Naive thymus-derived CD4-positive, alpha-beta T cell (primary cell): ENCODE measurements at places on chromosomes 11 and 22. TPM values are rescaled to one million over a fixed set of nuclear protein-coding genes. Genes with fewer than 3 reads are reported as not detected.
A peak's percentile ranks its signal among the peaks of the same experiment; 100 is the strongest.

Gene DLG2
- total RNA-seq: 3.8 TPM

Gene DYNC2H1
- 4.2 TPM for total RNA-seq

Gene MMP13
- not detected for total RNA-seq

Gene OR4X2
- total RNA-seq: not detected

Gene KCNK4
- 0.42 TPM for total RNA-seq

Gene RFPL3
- not detected in 2 replicates for total RNA-seq

DNA sequence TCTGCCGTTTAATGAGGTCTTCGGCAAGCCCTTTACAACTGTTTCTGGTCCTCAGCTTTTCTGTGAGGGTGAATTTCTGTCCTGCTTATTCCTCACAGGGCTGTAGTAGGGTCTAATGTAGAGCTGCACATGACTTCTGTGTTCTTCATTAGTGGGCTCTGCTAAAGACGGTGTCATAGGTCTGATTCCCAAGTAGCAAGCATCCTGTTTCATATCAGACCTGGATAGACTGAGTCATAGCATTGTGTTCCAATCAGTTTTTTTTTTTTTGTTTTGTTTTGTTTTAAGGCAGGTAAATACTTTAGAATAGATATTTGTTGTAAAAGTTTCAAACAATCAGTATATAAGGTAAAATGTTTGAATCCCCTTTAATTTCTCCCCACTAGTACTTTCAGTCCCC lies 35.4 kb downstream of the BIRC2 start:
- no peak overlapping the region for H3K27ac ChIP-seq
- H3K27me3 ChIP-seq: no peaks in the 10 kb centered on the region
- H3K4me1 ChIP-seq: no peaks in the 10 kb centered on the region
- H3K4me3 ChIP-seq: no peak overlapping the region

GRCh38 chr11:123180166-123180565 lies 14.9 kb downstream of the CLMP start:
- no peaks in the 10 kb centered on the region for H3K27me3 ChIP-seq
- no peak overlapping the region for H3K4me3 ChIP-seq
- H3K4me1 ChIP-seq: no peaks in the 10 kb centered on the region

DNA sequence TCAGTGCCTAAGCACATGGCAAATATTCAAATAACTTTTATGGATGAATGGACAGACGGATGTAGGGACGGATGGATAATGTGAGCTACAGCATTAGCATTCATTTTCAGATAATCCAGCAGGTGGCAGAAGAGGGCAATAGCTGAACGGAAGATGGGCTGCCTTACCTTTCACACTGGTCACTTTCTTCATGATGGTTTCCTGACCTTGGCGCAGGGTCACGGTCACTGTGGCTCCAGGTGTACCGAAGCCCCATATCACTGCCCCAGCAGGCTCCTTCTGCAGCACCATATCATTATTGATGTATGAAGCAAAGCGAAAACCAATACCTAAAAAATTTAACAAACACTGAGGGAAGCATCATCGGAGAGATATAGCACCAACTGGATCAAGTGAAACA lies 4.3 kb downstream of the SIAE start:
- peaks cover 9% of the 10 kb centered on the region for H3K4me1 ChIP-seq
- H3K36me3 ChIP-seq: no peaks in the 10 kb centered on the region
- no peak overlapping the region for H3K4me3 ChIP-seq
- no peak overlapping the region for H3K27ac ChIP-seq
- no peaks in the 10 kb centered on the region for H3K27me3 ChIP-seq
- peak; percentile 26 for DNase-seq

DNA sequence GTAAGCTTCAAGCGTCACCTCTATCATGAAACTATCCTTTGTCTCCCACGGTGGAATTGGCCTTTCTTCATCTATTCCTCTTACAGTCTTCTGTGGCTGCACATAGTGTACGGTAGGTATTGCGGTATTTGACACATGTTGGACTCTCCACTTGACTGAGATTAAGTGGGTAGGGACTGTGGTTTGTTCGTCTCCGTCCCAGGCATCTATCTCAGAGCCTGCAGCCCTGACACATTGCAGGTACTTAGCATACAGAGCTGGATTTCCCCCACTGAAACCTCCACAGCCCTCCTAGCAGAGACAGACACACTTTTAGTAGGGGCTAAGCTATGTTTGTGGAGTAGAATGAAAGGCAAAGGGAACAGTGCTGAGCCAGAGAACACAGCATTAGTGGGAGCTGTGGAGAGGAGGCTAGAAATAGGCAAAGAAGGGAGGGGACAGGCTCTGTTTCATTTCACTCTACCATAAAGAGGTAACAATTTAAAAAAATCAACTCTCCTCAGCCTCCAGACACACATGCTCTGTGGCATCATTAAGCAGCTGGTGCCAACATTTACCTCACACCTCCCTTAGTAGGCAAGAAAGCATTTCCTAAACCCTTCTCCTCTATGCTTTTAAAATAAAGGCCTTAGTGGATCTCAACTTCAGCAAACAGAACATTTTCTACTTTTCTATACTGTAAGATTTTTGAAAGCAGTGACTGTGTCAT lies 277.5 kb downstream of the KIRREL3 start:
- no peak for DNase-seq
- no peaks in the 10 kb centered on the region for H3K4me1 ChIP-seq
- H3K4me3 ChIP-seq: no peak overlapping the region
- no peaks in the 10 kb centered on the region for H3K27me3 ChIP-seq

- no peak for DNase-seq
- H3K36me3 ChIP-seq: no peaks in the 10 kb centered on the region
- no peak overlapping the region for H3K27ac ChIP-seq
Observed at GRCh38 chr11:70590356-70590991, 192.1 kb downstream of the CTTN start.

DNA sequence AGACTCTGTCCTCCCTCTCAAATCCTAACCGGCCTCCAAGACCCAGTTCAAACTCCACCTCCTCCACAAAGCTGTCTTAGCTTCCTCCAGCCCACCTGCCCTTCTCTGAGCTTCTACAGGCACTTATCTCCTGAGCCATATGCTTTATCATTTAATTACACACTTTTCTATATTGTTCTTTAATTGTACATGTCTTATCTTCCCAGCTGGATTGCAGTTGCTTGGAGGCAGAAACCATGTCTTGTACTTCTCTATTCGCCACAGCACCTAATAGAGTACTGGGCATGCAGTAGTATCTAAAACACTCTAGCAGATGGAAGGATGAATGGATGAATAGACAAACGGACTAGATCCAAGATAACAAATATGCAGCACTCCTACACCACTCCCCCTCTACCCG lies 11.3 kb downstream of the TRIM29 start:
- no peaks in the 10 kb centered on the region for H3K27me3 ChIP-seq
- no peak overlapping the region for H3K4me3 ChIP-seq
- no peak overlapping the region for H3K27ac ChIP-seq
- H3K4me1 ChIP-seq: no peaks in the 10 kb centered on the region
- no peaks in the 10 kb centered on the region for H3K36me3 ChIP-seq
- DNase-seq: no peak

DNA sequence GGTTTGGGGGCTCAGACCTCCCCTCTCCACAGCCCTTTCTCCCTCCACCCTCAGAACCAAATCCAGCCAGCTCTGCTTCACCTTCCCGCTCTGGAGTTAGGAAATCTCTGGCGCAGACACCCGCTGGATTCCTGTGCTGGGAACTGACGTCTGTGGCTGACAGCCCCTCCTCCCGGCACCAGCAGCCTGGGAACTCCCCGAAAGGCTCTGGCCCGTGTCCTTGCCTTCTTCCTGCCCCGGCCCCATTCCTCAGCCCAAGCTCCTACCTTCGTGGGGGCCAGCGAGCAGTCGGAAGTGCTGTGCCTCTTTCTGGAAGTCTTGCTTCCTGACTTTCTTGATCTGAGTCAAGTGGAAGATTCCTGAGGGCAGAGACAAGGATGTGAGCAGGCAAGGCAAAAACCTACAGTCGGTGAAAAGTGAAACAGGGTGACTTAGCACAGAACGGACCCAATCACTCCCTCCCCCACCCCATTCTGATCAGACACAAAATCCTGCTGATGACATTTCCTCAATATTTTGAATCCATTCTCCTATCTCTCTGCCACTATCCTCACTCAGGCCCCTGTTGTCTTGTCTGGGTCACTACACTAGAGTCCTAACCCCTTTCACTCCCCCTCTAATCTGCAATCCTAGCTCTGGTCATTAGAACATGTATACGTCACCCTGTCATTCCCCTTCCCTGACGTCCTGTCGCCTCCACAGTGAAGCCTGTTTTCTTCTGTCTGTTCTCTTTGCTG lies 34.1 kb downstream of the CHRDL2 start:
- DNase-seq: no peak
- no peak overlapping the region for H3K4me3 ChIP-seq

GRCh38 chr22:29268511-29269229 lies 602 bp downstream of the EWSR1 start:
- no peaks in the 10 kb centered on the region for H3K27me3 ChIP-seq
- H3K27ac ChIP-seq: peak overlapping the region; percentile 98
- H3K4me3 ChIP-seq: peak overlapping the region; percentile 96
- no peaks in the 10 kb centered on the region for H3K36me3 ChIP-seq

GRCh38 chr11:20844216-20844615 lies 174.8 kb downstream of the NELL1 start:
- H3K4me3 ChIP-seq: no peak overlapping the region
- H3K4me1 ChIP-seq: no peaks in the 10 kb centered on the region
- no peaks in the 10 kb centered on the region for H3K36me3 ChIP-seq
- no peak for DNase-seq

DNA sequence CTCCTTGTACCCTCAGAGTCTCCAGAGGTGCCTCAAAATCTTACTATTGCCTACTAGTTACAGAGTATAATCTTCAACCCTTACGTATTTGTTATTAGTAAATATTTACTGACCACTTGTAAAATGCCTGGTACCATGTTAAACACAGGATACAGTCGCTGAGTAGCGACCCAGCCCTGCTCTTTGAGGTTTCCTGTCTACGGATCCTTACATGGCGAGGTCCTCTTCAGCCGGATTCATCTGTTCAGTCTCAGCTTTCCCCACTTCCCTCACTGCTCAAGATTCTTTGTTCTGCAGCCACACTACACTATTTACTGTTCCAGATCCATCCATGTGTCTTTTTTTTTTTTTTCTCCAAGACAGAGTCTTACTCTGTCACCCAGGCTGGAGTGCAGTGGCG lies 13.2 kb upstream of the TTC36 start:
- no peaks in the 10 kb centered on the region for H3K27me3 ChIP-seq
- no peak overlapping the region for H3K4me3 ChIP-seq
- no peak for DNase-seq
- peaks cover 32% of the 10 kb centered on the region for H3K36me3 ChIP-seq

- no peaks in the 10 kb centered on the region for H3K4me1 ChIP-seq
- no peak for DNase-seq
- H3K4me3 ChIP-seq: no peak overlapping the region
- no peaks in the 10 kb centered on the region for H3K27me3 ChIP-seq
Observed at GRCh38 chr11:24298146-24298545, 198.7 kb upstream of the LUZP2 start.

- H3K27me3 ChIP-seq: no peaks in the 10 kb centered on the region
- no peaks in the 10 kb centered on the region for H3K4me1 ChIP-seq
- no peak overlapping the region for H3K27ac ChIP-seq
- no peak overlapping the region for H3K4me3 ChIP-seq
- DNase-seq: no peak
Observed at GRCh38 chr11:45537614-45538013, 127.8 kb downstream of the CHST1 start.

DNA sequence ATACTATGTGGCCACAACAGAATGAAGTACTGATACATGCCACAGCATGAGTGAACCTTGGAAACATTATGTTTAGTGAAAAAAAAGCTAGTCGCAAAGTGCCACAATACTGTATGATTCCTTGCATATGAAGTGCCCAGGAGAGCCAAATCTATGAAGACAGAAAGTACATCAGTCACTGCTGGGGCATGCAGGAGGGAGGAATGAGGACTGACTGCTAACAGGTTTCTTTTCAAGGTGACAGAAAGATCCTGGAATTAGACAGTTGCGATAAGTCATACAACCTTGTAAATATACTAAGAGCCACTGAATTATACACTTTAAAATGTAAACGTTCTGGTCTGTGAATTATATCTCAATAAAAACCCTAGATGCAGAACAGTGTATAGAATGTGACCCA lies 11.8 kb upstream of the C11orf91 start:
- no peak for DNase-seq
- no peak overlapping the region for H3K27ac ChIP-seq
- H3K4me3 ChIP-seq: no peak overlapping the region
- no peaks in the 10 kb centered on the region for H3K27me3 ChIP-seq
- no peaks in the 10 kb centered on the region for H3K4me1 ChIP-seq
